ENCODE measurements at places on chromosomes 2 and 18.
A peak's percentile ranks its signal among the peaks of the same experiment; 100 is the strongest.

GRCh38 chr18:52850031-52850560, 510.1 kb downstream of the DCC start:
- no peak for DNase-seq

DNA sequence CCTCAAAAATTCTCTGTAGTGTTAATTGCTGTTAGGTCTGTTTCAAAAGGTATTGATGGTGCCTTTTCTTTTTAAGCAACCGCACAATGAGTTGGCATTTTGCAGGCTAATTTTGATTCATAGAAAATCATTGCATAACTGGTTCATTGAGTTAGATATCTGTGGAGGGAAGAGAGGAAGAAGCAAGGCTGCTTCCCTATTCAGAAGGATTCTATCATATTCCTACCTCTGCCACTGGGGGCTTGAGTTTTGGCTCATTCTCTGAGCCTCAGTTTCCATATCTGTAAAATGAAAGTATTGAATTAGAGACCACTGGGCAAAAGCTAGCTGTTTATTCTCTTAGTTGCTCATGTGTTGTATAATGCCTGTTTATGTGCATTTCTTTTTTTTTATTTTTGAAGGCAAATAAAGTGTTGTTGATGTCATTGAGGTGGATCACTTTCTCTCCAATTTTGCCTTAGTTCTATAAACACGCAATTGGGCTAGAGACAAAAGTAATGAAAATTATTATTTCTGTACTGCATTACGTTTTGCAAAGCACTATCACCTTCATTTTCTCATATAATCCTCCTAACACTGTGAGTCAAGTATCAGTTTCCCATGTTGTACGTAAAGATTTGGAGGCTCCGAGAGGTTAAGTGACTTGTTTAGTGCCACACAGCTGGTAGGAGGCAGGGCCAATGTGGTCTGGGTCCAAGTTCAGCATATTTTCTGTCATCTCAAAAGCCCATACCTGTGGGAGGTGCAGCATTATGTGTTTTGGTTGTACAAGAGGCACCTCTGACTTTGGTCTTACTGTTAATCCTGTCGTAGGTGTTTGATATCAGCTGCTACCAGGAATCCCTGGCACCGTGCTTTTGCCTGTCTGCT, 5.9 kb downstream of the TRIB2 start:
- DNase-seq = no peak

DNA sequence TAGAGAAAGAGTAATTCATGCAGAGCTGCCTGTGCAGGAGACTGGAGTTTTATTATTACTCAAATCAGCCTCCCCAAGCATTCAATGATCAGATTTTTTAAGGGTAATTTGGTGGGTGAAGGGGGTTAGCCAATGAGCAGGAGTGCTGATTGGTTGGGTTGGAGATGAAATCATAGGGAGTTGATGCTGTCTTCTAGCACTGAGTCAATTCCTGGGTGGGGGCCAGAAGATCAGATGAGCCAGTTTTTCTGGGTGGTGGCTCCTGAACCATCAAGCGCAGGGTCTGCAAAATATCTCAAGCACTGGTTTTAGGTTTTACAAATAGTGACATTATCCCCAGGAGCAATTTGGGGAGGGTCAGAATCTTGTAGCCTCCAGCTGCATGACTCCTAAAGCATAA, 312.8 kb upstream of the THSD7B start:
- no peak for DNase-seq

DNA sequence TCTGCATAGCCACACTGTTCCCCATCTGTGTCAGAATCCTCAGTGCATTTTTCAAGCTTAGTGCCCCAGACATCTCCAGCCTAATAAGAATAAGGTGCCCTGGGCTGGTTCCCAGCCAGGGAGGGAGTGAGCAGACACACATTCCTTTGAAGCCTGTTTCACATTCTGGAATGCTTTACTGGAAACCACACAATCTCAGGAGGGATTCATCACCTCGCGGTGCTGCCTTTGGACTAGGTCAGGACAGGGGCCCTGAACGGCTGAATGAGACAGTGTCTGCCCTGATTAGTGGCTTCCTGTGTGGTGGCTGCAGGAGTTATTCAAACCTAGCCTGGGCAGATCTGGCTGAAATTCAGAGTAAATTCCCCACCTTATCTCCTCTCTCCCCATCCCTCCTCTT, 108.0 kb upstream of the LDAH start:
- no peak for DNase-seq

DNA sequence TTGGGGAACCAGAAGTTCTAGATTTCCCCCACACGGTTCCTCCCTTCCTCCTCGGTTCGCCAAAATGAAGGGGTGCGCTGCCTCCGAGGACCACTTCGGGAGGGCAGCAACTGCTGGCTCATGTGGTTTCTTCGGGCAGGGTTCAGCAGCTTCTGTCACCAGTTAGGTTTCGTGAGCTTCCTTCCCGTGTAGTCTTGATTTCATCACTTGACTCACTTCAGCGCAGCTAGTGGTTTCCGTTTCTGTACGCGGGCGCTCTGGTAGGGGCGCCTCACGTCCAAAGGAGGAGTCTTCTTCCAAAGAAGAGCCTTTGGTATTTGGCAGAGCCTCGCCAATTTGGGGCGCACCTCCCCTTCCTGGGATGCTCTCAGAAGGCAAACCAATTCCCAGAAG, 485 bp upstream of the GALNT3 start:
- peak; percentile 39 for DNase-seq

GRCh38 chr2:238968616-238969384, 120.9 kb downstream of the TWIST2 start:
- DNase-seq = no peak

GRCh38 chr18:51890762-51891161, 449.2 kb upstream of the DCC start:
- DNase-seq = no peak

DNA sequence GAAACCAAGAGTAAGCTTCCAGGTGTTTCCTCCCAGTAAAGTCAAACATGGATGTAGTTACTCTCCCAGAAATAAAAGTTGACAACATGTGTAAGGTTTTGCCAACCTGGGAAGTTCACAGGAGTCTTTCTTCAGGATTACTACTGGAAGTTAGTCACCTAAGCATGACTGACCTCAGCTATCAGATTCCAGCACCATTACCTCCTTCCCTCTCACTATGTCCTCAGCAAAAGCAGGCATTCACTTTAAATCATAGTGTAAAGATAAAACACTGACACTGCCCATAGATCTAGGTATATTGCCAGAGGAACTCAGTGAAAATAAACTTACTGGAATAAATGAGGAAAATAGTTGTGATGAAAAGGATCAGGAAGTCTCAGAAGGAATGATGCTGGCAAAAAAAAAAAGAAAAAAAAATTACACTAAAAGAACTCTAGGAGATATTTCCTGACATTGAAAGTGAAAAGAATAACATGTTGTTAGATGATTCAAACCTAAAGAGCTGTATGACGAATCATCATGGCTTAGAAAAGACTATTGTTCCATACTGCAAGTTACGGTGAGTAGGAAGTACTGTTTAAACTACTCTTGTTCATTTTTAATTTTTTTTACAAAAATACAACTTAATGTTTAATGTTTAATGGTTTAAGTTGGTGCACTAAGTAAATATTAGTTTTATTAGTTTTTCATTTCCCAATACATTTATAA, 484.5 kb upstream of the ZNF804A start:
- no peak for DNase-seq

- no peak for DNase-seq
Measured at GRCh38 chr2:239277401-239278085, 123.3 kb downstream of the HDAC4 start.

- no peak for DNase-seq
Measured at GRCh38 chr18:56312551-56313335, 325.6 kb downstream of the TXNL1 start.

GRCh38 chr2:32189011-32189410, 23.3 kb downstream of the SLC30A6 start:
- no peak for DNase-seq

- DNase-seq = no peak
Measured at GRCh38 chr2:196309691-196310090, 138.3 kb upstream of the STK17B start.

GRCh38 chr2:120675460-120676130, 60.1 kb upstream of the GLI2 start:
- DNase-seq = no peak

- no peak for DNase-seq
Measured at GRCh38 chr18:74288041-74288440, 3.7 kb downstream of the CYB5A start.

- DNase-seq = no peak
Measured at GRCh38 chr2:156511122-156511521, 74.9 kb downstream of the GPD2 start.

GRCh38 chr2:17515652-17516051, 2.6 kb downstream of the RAD51AP2 start:
- DNase-seq = no peak

Data from central memory CD4-positive, alpha-beta T cell (primary cell).